ENCODE measurements at places on chromosomes 3 and 15. TPM values are rescaled to one million over a fixed set of nuclear protein-coding genes. Genes with fewer than 3 reads are reported as not detected.

PLIN1 gene
- total RNA-seq: not detected

TMEM44 gene
- 12.2 TPM for total RNA-seq

PDZRN3 gene
- total RNA-seq: 0.68 TPM

PYGO1 gene
- total RNA-seq: 9.9 TPM

ITIH3 gene
- total RNA-seq: 8.9 TPM

MUSTN1 gene
- not detected for total RNA-seq

CD200 gene
- total RNA-seq: not detected

CCDC13 gene
- total RNA-seq: 0.39 TPM

NUP210 gene
- 0.05 TPM for total RNA-seq

SLC12A1 gene
- total RNA-seq: not detected

CADM2 gene
- not detected for total RNA-seq

SLC22A14 gene
- not detected for total RNA-seq

- DNase-seq: no peak
These were observed 106.4 kb upstream of the PTX3 start for GRCh38 chr3:157330206-157330605.

DNA sequence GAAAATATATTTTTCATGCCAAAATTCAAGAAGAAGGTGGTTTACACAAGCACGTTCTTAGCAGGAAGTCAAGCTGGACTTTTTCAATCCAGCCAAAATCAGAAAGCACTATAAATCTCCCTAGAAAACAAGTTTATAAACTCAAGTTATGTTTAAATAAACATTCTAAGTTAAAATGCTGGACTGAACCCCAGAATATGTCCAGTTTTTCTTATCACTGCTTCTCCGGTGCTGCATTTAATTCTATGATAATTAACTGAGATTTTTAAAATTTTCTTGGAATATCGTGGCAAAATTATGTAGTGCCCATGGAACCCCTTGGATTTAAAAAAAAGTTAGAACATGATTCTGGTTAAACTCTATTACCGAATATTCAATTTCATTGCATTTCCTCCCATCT lies 218.2 kb upstream of the MDFIC2 start:
- DNase-seq: no peak

- no peak for DNase-seq
These were observed 14.5 kb downstream of the TMEM158 start for GRCh38 chr3:45211466-45212094.

DNA sequence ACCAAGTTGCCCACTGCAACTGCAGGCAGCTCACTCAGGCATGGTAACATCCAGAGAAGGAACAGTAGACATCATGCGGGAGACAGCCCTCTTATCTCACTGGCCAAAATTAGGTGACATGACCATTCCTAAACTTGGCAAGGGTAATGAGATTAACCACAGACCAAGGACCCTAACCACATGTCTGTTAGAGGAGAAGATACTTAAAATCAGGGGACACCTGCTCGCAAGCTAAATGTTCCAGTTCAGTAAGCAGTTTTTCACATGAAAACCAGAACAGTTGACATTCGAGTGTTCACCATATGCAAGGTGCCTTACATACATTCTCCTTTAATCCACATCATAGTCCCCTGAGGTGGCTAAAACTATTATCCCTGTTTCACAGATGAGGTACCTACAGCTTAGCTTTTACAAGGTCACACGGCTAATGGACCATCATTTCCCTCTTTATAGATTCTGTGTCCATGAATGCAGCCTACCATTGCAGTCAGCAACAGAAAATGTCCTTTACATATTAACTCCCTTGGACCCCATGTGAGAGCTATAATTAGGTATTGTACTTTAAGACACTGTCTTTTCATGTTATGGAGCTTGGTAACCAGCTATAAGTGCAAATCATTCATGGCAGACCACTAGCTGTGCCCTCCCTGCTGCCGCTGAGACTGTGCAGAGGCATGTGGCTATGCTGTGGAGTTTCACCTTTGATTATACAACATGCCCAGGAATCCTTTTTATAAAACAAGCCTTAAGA lies 154.1 kb downstream of the LIPC start:
- DNase-seq: no peak

DNA sequence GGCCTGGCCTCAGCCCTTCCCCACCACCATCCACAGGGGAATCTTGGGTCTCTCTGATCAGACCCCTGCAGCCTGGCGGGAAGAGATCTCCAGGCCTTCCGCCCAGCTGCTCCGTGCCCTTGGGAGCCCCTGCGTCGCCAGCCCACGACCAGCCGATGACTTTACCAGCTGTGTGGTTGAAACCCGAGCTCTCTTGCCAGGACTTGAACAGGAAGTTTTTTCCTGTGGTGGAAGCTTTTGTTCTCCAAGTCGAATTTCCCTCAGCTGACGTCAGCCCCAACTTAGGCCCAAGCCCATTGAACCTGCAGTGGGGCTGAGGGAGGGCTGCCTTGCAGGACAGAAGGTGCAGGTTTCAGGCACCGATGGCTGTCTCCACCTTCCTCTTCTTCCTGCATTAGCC lies 51.7 kb upstream of the SMAD3 start:
- DNase-seq: peak; percentile 72

DNA sequence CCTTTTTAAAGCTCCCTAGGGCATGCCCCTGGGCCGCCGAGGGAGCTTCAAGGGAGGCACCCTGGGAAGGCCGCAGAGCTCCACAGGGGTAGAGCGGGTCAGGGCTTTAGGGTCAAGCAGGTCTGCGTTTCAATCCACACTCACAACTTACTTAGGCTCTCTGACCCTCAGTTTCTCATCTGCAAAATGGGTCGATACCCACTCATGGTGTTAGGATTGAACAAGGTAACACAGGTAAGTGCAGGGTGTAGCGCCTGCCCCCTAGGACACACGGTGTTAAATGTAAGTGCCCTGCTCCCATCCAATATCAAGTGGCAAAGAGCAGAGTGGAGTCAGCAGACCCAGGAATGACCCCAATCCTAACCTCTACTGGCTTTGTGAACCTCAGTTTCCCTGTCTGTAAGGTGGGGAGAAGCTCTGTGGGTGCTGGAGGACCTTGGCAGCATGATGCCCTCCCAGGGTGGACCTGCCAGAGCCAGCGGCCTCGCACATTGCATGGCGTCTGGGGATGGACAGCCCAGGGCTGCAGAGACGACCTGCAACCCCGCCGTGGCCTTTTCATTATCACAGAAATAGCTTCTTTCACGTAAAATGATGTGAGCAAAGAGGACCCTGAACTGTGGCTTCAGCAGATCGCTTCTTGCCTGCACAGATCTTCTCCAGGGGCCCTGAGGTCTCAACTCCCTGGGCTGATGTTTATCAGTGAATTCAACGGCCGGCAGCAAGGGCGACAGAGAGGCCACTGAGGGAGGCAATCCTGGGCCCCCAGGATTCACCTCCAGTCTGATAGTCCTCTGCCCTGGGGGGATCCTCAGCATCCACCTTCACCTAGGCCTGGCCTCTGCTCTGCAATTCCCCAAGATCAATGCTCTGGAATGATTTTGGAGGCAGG lies 138.5 kb downstream of the CHSY1 start:
- DNase-seq: no peak

GRCh38 chr3:102511168-102511567 lies 76.4 kb downstream of the ZPLD1 start:
- no peak for DNase-seq

GRCh38 chr3:72214066-72214951 lies 429.4 kb upstream of the PROK2 start:
- DNase-seq: no peak

GRCh38 chr3:122081543-122082247 lies 26.5 kb downstream of the CD86 start:
- DNase-seq: no peak

GRCh38 chr15:68508485-68509189 lies 70.2 kb upstream of the CORO2B start:
- no peak for DNase-seq

DNA sequence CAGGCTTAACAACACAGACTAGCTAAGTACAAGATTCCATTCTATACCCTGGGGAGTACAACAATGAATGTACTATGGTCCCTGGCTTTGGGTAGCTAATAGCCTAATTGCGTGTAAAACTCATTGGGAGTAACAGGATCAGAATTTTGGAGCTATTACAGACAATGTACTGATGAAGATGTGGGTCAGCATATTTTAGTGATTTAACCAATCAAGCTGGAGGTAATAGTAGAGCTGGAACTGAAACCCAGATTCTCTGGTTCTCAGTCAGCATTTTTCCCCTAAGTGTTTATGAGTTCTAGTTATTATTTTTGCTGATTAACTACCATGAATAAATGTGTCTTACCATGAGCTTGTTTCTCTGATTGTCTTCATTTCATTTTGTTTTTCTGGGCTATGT lies 578.7 kb downstream of the NLGN1 start:
- no peak for DNase-seq

- no peak for DNase-seq
These were observed 15.3 kb upstream of the RTP4 start for GRCh38 chr3:187352581-187353575.

DNA sequence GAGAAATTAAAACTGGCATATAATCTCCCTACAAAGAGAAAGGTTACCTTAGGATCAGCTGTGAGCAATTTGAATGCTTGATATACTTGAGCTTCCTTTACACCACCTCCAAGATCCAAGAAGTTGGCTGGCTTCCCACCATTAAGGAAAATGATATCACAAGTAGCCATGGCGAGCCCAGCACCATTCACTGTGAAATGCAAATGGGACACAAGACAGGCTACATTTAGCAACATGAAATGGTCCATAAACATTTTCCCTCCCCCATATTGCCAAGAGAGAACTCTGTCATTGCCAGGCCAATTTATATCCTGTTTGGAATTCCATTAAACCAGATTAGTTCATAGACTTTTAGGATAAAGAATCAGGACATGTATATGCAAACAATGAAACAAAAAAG lies 158.7 kb downstream of the SUCLG2 start:
- DNase-seq: no peak

DNA sequence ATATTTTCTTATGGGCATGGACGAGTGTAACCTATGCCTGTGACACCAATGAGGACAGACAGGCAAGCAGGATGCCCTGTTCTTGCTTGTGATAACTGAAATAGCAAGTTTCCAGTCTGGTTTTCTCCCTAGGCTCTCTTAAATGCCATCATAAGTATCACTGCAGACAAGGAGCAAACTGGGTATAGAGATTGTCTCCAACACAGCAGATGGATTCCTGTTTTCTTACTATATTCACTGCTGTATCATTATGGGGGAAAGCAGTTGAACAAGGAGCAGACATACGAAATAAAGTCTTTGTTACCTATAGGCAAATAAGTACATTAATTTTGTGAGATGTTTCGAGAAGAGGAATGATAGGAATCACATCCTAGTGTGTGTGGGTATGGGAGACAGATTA lies 178.0 kb upstream of the TBL1XR1 start:
- no peak for DNase-seq

Data from SJSA1 (cell line).